ENCODE measurements at places on chromosomes 7 and 10.

DNA sequence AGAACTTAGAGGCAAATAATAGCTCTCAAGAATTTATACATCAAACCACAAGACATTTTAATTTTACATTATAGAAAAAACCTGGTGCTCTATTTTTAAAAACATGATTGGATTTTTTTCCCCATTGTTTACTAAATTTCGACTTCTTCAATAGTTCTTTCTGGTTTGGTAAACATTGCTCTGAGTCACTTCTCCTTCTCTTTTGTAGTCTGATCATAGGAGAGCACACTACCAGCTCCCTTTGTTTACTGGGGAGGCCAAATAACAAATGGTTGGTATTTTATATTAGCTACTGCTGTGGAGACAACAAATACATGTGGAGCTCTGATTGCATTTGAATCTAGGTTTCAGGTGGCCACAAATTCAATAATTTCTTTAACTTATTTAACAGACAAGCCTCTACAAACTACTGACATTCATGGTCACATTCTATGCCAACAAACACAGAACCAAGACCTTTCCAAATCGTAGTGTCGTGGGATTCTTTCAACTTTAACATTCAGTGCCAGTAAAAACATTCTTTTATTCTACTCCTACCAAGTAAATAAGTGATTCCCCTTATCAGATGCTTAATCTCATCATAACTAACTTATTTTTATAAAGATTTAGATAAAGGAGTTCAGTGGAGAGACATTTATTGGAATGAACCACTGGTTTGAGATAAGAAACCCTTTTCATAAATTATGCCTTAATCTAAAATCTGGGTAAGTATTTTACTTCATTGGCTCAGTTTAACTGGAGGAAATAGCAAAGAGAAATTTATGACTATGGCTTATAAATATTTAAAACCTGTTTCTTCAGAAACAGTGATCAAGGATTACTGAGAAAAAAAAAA, 17.7 kb upstream of the FXYD4 start:
- no peak for ATAC-seq

GRCh38 chr7:141113131-141113530, 39.3 kb downstream of the TMEM178B start:
- no peak for ATAC-seq

GRCh38 chr7:23434147-23434917, 36.0 kb downstream of the IGF2BP3 start:
- ATAC-seq, result no peak

DNA sequence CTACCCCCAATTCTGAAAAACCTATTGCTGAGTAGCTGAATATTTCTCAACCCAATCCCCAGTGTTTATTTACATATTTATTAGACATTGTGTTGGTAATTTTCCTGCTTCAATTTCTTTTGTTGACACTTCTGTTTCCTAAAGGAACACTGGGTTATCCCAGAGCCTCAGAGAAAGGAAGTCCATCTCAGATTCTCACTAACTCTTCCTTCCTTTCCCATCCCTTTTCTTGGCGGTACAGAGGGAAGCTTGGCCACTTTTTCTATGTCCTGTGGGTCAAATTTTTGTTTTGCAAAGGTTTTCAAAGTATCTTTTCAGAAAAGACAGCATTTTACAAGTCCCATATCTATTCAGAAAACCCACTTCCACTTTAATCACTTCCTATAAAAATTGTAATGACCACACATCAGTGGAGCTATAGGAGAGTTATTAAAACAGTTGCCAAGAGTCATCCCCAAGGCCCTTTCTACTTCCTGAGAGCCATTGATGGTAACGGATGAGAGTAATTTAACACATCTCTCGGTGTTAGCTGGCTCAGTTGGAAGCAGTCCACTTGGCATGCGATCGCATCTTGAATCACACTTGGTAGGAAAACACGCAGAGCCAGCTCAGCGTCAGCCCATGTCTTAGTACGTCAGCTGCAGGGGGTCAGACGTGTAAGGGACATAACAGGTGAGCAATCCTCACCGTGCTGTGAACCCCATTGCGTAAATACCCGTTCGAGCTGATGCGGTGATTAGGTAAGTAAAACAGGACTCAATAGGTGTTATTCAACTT, 231.1 kb upstream of the ADARB2 start:
- no peak for ATAC-seq

DNA sequence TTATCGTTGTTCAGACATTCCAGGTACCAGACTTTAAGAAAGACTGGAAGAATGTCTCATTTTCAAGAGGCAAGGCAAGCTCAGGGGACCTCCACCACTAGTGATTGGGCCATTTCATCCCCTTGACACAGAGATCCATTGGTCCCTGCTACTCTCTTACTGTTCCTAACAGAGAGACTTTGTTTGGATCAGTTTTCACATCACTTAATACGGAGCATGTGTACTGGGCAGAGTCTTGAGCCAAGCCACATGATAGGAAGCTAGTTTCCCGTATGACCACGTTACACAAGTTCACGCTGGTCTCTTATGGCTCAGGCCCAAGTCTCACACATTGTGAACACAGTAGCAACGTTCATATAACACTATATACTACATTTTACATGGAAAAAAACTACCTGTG, 269.9 kb downstream of the BAMBI start:
- peak; percentile 56 for ATAC-seq

DNA sequence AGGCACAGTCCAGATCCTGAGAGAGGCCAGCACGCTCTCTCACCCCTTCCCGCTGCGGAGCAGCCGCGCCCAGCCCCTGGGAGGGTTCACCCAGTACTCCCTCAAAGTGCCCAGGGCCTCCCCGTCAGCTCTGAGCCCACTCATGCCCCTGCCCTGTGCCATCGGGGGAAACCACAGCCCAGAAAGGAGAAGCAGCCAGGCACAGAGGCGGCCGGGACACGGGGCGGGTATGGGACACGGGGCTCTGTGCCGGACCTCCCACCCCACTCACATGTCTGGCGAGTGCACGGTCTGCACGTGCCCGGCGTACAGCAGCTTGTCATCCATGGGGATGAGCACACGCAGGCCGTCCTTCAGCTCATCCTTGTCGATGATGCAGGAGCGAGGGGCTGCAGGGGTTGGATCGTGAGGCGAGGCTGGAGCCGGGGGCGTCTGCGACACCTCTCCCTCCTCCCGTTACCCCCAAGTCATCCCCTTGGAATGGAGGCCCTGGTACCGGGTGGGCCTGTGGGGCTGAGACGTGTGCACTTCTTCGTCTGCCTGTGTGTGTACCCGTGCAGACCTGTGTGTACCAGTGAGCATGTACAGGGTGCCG, 38.2 kb downstream of the SLC29A4 start:
- no peak for ATAC-seq

Measured in esophagus mucosa (tissue), 1 donor.